ENCODE measurements at places on chromosomes 3 and 15.
A peak's percentile ranks its signal among the peaks of the same experiment; 100 is the strongest.

GRCh38 chr3:23888617-23889228 lies 28.1 kb downstream of the NKIRAS1 start:
- DNase-seq = no peak

DNA sequence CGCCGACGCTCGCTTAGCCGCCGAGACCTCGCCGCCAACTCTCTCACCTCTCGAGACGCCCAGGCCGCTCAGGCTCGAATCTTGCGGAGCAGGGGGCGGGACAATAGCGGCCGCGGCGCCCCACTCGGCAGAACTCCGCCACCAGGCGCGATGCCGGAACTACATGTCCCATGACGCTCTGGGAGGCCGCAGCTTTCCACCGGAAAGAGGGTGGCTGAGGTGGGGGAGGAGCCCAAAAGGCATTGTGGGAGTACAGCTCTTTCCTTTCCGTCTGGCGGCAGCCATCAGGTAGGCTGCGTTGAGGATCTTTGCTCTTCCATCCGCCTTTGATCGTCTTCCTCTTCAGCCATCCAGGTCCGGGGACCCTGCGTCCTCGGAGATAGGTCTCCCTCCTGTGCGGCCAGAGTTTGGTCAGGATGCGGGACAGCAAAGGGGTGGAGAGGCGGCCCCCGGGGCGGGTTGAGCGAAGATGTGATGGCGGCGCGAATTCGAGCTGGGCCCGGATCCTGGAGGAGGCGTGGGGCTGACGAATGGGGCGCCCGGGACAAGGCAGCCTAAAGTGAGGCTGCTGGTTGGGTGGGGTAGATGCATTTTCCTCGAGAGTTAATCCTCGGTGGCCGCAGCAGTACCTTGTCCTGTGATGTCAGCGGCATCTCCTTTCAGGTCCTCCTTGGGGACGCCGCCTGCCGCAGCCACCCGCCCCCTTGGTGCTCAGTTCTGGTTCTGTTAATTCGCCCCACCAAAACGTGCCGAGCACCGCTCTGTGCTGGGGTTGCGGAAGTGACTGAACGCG lies at the start of the genes NKIRAS1 and RPL15:
Gene NKIRAS1, minus strand, starts transcription at position 105 of the 793 bp plus-strand sequence. CDS start 6,086 bp downstream, outside the sequence.
Gene RPL15, plus strand, starts transcription at position 247 of the 793 bp plus-strand sequence. CDS start 728 bp downstream, outside the sequence.
- peak; percentile 94 for DNase-seq

DNA sequence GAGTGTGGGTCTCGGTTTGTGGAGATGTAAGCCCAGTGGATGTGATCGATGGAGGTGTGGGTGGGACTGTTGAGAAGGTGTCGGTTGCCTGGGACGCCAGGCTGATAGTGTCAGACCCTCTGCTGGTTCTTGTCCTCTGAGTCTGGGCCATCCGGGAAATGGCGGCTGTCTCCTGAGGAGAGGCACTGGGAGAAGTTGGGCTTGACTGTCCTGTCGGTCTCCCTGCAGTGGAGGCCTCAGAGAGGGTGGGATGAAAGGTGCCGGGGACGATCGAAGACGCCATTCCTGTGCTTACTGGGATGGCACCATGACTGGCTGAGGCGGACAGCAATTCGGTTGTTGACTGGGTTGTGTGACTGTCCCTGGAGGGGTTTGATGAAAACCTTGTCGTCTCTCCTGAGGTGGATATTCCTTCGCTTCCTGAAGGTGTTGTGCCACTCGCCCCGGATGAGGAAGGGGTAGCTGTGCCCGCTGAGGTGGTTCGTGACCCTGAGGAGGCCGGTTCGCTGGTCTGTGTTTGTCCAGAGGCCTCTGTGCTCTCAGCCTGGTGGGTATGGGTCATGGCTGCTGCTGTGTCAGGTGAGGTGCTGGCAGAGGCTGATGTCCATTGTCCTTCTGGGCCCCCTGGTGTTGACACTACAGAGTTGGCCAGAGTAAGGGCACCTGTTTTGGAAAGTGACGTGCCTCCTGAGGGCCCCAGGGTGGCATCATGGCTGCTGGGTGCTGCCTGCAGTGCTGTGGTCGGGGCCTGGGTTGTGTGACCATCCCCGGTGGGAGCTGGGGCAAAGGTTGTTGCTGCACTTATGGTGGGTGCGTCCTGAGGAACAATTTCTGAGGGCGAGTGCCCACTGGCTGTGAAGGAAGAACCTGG lies 22.8 kb downstream of the MUC4 start:
- DNase-seq = no peak

GRCh38 chr3:64270142-64270865 lies 45.0 kb upstream of the PRICKLE2 start:
- no peak for DNase-seq

GRCh38 chr3:42491881-42492507 lies 10.4 kb upstream of the VIPR1 start:
- DNase-seq = no peak

- no peak for DNase-seq
These were observed 711.6 kb downstream of the MECOM start for GRCh38 chr3:168951884-168952283.

DNA sequence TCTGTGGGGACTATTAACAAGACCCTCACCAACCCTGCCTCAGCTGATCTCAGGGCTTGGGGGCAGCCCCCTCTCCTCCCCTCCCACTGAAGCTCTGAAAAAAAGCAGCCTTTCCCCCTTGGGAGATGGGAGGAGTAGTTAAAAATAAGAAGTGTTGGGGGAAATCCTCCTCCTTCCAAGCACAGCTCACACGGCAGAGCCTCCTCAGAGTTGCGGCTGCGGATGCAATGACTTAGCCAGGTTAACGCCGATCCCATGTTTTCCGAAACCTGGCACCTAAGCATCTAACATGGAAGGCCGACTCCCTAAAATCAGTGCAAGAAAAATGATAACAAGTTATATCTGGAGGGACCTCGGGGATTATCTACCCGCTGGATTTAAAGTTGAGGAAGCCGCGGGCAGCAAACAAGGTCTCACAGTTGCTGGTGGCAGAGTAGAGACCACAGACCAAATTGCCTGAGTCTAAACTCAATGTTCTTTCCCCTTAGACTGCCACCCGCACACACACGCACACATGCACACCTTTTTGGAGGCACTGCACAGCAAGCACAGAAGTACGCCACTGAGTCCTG lies 1.1 kb upstream of the TPM1 start:
- DNase-seq = no peak

DNA sequence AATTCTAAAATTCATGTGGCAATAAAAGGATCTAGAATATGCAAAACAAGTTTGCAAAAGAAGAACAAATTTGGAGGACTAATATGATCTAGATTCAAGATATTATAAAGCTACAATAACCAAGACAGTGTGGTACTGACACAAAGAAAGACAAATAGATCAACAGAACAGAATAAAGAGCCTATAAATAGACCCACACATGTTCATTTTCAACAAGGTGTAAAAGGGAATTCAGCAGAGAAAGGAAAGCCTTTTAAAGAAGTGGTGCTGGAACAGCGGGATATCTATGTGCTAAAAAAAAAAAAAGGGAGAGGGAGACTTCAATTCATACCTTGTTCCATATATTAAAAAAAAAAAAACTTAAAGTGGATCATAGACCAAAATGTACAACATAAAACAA lies 149.0 kb downstream of the WDR76 start:
- DNase-seq = no peak

DNA sequence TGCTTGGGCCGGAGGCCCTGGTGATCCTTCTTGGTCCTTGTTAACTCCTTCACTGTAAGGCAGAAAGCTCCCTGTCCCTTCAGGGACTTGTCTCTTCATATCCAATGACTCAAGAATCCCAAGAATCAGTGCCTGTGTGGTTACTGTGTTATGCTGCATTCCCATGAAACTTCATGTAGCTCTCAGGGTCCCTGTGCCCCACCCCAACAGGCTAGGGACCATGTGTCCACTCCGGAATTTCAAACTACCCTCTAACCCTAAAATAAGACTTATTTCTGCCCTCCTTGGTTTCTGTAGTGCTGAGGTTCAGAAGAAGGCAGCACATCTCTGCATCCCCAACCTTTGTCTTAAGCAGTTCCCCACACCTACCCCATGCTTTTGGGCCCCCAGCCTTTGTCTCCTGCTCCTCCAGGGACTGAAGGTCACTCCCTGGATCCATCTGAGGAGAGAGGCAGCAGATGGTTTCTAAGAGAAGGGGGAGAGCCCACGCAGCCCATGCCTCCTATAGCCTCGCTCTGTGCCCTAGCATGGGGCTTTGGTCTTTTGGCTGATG lies 531 bp upstream of the MAP1A start:
- DNase-seq = no peak

DNA sequence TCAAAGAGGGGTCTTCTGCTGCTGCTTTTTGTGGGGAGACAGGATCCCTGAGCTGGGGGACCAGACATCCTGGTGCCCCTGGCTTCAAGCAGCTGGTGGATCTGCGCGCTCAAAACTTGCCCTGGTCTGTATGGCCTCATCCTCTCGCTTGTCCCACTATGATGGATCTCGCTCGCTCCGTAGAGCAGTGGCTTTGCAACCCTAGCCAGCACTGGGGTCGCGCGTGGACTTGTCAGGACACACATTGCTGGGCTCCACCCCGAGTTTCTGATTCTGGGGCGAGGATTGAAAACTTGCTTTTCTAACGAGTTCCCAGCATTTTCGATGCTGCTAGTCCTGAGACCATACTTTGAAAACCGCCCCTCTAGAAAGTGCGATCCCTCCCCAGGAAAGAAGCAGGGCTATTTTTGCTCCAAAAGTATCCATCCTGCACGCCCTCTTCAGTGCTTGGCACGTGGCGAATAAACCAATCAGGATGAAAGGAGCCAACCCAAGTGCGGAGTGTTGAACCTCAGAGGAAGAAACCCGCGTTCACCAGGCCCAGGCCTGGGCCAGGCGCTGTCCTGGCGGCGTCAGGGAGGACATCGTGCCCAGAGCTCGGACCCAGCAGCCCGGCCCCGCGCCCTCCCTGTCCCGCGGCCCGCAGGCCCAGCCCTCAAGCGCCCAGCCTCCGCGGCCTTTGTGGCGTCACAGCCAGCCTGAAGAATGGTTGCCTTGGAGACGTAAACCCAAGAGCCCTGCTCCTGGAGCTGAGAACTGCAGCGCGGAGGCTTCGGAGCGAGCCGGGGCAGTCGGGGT lies at the start of gene CFAP100:
Gene CFAP100, plus strand, starts transcription at position 731 of the 798 bp plus-strand sequence. CDS start 1,092 bp downstream, outside the sequence.
- no peak for DNase-seq

DNA sequence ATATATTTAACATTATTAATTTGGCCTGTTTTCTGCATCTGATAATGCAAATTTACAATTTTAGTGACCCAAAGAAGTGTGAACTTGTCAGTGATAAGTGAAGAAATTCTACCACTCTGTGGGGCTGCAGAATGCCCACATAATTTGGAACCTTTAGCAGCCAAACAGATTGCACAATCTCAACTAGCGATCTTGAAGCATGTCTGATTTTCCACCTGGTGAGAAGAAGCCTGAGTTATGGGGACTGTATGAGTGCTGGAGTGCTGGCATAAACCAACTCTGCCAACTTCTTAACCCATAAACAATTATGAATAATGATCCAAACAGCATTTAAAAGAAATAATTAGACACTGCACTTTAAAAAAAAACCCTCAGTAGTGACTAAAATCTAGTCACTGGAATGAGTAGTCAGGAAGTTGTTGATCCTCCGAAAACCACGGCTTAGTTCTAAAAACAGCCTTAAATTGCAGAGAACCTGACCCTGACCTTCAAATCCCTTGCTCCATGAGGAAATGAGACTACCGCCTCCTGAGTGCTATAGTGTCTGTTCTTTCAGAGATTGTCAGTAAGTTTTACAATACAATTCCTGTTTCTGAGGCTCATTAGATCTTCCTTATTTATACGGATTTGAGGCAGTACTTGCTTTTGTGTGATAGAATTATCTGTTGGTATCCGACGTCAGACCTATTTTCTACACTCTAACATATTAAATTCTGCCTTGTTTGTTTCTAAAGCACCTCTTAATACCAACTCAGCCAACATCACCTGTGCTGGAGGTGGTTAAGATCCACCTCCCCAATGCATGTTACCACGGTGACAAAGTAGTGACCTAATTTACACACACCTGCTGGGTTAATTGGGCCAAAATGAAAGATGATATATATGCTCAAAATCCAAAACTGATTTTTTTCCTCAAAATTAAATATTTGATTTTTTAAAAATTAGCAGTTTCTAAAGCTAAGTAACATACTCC lies 267.7 kb downstream of the ZBTB20 start:
- DNase-seq = no peak

GRCh38 chr3:30649572-30650318 lies 43.3 kb downstream of the TGFBR2 start:
- no peak for DNase-seq

- no peak for DNase-seq
These were observed 6.4 kb upstream of the RTP3 start for GRCh38 chr3:46491089-46492070.

DNA sequence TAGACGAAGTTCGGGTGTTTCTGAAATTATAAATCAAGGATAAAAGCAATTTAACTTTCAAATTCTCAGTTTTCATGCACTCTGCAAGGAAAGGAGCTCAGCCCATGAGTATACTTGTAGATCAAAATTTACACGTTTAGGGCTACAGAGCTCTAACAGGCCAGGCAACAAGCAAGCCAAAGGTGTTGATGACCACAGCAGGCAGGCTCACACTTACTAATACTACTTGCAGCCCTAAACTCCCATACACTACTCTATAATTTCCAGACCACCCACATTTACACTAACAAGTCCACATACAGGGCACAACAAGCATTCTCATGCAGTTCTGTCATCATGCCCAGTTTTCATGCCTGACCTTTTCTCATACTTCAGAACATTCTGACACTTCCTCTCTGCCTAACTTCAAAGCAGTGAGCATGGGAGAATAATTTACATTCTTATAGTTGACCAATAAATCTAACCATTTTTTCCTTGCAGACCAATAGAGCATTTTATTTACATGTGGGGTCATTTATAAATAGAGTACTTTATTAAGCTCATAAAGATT lies 124.7 kb upstream of the FRMD4B start:
- DNase-seq = no peak

- no peak for DNase-seq
These were observed 73.9 kb upstream of the SLC24A5 start for GRCh38 chr15:48046813-48047438.

DNA sequence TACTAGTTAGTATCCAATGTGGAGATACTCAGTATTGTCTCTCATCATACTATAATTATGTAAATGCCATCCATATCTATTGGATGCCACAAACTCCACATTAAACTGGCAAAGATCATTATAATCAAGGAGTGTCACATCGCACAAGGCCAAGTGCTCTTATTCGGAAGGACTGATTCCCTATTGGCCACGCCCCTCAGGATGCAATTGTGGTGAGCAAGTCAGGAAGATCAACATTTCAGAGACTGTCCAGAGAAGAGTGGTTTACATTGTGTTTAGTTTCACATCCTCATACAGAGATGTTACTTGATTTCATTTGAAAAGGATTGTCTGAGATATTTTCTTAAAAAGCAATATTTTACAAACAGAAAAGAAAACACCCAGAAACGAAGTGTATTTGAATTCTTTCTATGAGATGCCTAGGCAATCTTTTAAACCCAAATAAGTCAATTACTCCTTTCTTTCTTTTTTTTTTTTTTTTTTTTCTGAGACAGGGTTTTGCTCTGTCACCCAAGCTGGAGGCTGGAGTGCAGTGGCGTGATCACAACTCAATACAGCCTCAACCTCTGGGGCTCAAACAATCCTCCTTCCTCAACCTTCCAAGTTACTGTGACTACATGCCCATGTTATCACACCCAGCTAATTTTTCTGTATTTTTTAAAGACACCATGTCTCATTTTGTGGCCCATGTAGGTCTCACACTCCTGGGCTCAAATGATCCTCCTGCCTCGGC lies 369.1 kb downstream of the RBMS3 start:
- DNase-seq = no peak
